ENCODE measurements at places on chromosomes 12 and 14.

DNA sequence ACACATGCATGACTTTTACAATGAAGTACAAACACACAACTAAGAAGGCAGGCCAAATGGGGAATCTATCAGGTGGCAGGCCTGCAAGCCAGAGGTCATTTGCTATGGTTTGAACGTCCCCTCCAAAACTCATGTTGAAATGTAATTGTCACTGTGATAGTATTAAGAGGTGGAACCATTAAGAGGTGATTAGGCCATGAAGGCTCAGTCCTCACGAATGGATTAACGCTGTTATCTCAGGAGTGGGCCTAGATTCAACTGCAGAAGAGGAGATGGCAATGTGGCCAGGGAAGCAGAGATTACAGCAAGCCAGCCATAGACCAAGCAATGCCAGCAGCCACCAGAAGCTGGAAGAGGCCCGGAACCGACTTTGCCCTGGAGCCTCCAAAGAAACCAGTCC is 13.5 kb upstream of the ACTR6 start:
- no peak for DNase-seq

DNA sequence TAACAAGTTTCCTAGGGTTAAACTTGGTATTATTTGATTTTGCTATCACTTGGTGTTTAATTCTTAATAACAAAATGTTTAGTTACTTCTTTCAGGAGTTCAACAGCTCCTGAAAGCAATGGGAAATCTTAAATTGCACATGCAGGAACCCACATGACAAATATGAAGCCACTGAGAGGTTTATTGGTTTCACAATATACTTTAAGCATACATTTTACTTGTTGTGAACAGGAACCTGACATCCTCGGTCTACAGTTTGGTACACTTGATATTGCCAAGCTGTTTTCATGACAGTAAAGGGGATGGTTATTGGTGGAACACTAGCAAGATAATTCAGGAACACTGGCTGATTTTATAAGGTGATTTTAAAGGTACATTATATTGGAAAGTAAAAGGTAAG is 46.2 kb downstream of the SLC38A1 start:
- peak; percentile 36 for DNase-seq

- no peak for DNase-seq
These were observed 296.2 kb downstream of the GPHN start for GRCh38 chr14:66804141-66804540.

- DNase-seq, result no peak
These were observed 5.1 kb downstream of the JPH4 start for GRCh38 chr14:23573384-23574015.

DNA sequence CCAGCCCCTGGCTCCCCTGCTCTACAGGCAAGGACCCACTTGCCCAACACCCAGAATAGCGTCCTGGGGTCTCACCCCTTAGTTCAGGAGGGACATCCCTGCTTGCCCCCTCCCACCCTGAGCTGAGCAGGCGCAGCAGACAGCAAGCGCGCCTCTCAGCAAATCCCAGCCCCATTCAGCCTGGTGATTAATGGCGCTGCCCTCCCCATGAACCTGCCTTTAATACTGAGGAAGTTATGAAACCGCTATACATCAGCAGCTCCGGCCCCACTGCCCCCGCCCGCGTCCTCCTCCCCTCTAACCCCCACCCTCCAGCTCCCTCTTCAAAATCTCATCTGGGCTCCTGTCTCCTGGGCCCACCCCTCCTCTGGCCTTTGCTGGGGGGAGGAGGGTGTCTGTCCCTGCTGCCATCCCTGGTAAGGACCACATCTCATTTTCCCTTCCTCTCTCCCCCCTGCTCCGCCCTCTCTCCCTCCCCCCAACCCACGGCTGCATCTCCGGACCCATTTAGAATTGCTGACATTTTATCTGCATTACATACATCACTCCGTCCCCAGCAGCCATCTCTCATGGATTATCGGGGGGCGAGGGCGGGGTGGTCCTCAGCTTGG is 7.1 kb upstream of the SMUG1 start:
- DNase-seq, result no peak

GRCh38 chr12:75705749-75706711 is 194.6 kb upstream of the KRR1 start:
- no peak for DNase-seq

DNA sequence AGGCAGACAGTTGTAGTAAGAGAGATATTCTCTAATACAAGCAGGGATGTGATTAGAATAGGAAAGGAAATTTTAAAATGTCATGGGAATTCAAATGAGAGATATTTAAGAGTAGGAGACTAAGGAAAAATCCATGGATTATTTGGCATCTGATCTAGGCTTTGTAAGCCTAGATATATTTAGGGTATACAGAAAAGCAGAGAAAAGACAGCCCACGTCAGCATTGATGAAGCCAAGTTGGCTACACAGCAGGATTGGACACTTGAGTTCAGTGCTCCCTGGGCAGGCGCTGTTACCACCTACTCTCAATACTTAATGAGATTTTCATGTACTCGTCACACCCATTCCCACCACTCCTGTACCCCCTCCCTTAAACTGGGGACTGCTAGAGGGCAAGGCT is 1.7 kb upstream of the KCNJ8 start:
- DNase-seq, result no peak

DNA sequence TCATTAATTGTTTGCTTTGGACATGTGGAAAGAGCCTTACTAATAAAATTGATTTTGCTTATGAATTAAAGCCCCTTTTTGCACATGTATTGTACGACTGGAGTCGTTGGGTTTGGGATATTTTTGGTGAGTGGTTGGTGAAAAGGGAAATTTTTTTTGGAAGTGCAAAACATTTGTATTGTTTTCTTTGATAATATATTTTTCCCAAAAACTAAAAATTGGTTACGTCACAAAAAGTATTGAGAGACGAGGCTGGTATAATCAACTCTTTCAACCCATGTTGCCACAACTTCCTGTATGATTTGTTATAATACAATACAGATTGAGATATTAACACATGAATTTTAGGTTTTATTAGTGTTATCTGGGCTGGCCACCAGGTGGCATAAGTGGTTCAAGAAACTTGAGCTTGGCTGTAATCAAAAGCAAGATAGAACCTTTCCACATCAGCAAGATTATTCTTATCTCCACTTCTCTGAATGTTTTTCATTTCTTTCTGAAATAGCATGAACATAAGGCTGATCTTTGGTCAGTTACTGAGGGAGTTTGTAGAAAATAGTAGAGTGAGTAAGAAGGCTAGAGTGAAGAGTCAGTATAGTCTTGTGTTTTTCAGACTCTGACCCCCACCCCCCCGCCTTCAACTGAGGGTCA is 8.7 kb downstream of the NGDN start:
- DNase-seq, result peak; percentile 61

DNA sequence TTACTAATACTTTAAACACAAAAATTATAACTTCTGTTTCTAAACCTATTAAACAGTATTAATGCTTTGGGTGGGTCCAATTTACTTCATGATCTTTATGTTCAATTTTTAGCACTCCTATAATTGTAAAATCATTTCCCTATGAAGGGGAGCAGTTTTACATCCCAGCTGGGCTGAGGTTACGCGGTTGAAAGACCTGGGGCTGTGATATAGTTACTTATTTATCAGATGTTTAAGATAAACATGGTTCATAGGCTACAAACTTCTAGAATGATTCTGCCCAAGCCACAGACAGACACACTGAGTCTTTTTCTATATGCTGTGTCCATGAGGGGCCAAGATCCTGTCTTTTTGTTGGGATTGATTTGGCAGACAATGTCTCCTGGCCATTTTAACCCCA is 44.4 kb downstream of the DYRK2 start:
- DNase-seq, result no peak

- no peak for DNase-seq
These were observed 18.9 kb upstream of the POC1B start for GRCh38 chr12:89544681-89545184.

DNA sequence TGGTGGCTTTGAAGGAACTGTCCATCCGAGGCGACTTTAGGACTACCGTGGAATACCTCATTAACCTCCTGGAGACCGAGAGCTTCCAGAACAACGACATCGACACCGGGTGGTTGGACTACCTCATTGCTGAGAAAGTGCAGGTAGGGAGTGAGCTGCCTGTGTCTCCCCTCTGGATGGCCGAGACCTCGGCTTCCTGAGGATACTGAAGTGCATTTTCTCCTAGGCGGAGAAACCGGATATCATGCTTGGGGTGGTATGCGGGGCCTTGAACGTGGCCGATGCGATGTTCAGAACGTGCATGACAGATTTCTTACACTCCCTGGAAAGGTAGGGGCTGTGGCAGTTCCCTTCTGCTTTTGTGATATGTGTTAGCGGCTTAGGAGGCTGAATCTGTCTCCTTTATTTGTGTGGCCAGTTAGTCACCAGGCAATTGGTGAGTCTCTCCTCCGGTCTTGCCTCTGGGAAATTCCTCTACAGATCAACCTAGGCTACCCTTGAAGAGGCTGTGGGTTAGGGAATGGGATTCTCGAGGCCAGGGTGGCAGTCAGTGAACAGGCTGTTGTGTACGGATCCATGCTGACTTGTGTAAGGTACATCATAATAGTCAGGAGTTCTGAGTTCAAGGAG is 75.3 kb downstream of the ACACB start:
- DNase-seq, result no peak

GRCh38 chr12:98022961-98023360 is 492.4 kb upstream of the TMPO start:
- no peak for DNase-seq

GRCh38 chr12:22416801-22417200 is 82.3 kb upstream of the ST8SIA1 start:
- no peak for DNase-seq

DNA sequence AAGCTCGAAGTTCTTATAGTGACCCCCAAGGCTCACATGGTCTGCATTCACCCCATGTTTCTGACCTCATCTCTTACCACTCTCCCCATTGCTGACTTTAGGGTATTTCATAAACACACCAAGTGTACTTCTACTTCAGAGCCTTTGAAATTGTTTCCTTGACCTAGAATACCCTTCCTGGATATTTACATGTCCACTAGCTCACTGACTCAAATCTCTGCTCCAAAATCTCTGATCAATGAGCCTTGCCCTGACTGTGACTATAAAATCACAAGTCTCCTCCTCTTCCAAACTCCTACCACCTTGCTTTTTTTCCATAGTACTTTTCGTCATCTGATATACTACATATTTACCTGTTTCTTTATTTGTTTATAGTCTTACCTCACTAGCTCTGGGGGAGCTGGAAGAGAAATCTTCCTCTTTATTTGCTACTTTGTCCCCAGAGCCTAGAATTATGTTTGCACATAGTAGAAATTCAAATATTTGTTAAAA is 105.1 kb downstream of the RMST start:
- no peak for DNase-seq

- DNase-seq, result peak; percentile 53
These were observed 13.4 kb downstream of the VDR start for GRCh38 chr12:47891356-47891755.

All from activated CD4-positive, alpha-beta T cell treated with anti-CD3 and anti-CD28 coated beads, Interleukin-2, Interleukin-4, amounts not matched to agents 100 ng/mL and 50 ng/mL, durations not matched to agents 16 hours and 8 hours (primary cell).